Left lung (tissue), 14 donors: ENCODE measurements at places on chromosomes 6 and 20. TPM values are rescaled to one million over a fixed set of nuclear protein-coding genes. Genes with fewer than 3 reads are reported as not detected.

DNA sequence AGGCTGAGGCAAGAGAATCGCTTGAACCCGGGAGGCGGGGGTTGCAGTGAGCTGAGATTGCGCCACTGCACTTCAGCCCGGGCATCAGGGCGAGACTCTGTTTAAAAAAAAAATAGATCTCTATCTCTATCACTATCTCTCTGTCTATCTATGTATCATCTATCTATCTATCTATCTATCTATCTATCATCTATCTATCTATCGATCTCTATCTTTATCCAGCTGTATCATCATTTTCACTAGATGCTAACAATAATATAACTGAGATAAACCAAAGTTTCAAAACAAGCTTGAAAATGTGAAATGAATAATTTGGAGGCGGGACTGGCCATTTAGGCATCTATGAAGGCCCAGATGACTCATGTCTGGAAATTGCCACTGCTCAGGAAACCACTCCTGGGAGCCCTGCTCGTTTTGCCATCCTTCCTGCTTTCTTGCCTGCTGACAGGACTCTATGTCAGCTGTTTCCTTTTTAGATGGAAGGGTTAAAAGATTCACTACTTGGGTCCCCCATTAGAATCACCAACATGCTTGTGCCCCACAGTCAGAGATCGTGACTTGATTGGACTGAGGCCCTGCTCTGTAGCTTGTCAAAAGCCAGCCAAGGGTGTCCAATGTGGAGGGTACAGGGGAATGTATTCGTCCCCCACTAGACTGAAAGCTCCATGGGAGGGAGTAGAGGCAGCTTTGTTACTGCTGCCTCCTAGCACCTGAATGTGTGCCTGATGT lies 61.7 kb downstream of the UTRN start:
- no peak for DNase-seq
- H3K4me3 ChIP-seq: no peak overlapping the region
- no peaks in the 10 kb centered on the region for H3K36me3 ChIP-seq
- H3K4me1 ChIP-seq: peaks cover 100% of the 10 kb centered on the region
- H3K27ac ChIP-seq: peak overlapping the region; percentile 80

GRCh38 chr20:47354464-47354713 lies 2.1 kb downstream of the ZMYND8 start:
- H3K27ac ChIP-seq: peak overlapping the region; percentile 98
- H3K27me3 ChIP-seq: no peaks in the 10 kb centered on the region
- no peak for DNase-seq
- H3K4me1 ChIP-seq: peaks cover 100% of the 10 kb centered on the region
- H3K36me3 ChIP-seq: no peaks in the 10 kb centered on the region

DNA sequence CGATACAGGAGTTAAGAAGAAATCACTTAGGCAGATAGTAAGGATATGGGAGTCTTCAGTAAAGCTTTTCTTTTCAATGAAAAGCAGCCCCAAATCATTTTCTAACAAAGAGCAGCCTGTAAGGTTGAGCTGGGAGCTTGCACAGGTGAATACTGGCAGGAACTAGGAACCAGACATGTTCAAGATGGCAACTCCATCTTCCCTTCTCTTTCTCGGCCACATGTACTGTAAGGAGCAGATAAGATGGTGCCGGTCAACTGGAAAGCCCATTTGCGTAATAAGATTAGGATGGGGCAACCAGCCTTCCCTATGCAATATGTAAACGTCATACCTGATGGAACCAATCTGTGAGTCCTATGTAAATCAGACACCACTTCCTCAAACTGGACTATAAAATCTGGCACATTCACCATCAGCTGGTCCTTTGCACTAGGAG lies 46.2 kb upstream of the RNGTT start:
- peak overlapping the region; percentile 15 for H3K27ac ChIP-seq
- H3K4me3 ChIP-seq: no peak overlapping the region
- no peaks in the 10 kb centered on the region for H3K4me1 ChIP-seq
- H3K36me3 ChIP-seq: no peaks in the 10 kb centered on the region

DNA sequence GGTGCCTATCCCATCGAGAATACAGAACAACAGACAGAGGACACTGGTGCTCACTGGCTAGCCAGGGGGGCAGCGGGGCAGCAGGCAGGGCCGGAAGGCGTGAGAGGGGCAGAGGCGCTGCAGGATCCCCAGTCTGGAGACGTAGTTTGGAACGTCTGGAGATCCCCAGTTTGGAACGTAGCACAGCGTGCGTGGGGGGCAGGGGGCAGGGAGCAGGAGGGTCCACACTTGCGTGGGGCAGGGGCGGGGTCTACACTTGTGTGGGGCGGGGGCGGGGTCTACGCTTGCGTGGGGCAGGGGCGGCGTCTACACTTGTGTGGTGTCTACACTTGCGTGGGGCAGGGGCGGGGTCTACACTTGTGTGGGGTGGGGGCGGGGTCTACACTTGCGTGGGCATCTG lies 107.2 kb downstream of the DACT2 start:
- no peak overlapping the region for H3K27ac ChIP-seq
- H3K27me3 ChIP-seq: no peaks in the 10 kb centered on the region
- no peak for DNase-seq
- no peaks in the 10 kb centered on the region for H3K4me1 ChIP-seq
- H3K4me3 ChIP-seq: no peak overlapping the region

GRCh38 chr6:151004383-151005024 lies 139.0 kb downstream of the MTHFD1L start:
- peak; percentile 72 for DNase-seq
- peaks cover 32% of the 10 kb centered on the region for H3K4me1 ChIP-seq
- H3K27ac ChIP-seq: peak overlapping the region; percentile 80
- H3K4me3 ChIP-seq: no peak overlapping the region
- no peaks in the 10 kb centered on the region for H3K27me3 ChIP-seq
- H3K36me3 ChIP-seq: no peaks in the 10 kb centered on the region

DNA sequence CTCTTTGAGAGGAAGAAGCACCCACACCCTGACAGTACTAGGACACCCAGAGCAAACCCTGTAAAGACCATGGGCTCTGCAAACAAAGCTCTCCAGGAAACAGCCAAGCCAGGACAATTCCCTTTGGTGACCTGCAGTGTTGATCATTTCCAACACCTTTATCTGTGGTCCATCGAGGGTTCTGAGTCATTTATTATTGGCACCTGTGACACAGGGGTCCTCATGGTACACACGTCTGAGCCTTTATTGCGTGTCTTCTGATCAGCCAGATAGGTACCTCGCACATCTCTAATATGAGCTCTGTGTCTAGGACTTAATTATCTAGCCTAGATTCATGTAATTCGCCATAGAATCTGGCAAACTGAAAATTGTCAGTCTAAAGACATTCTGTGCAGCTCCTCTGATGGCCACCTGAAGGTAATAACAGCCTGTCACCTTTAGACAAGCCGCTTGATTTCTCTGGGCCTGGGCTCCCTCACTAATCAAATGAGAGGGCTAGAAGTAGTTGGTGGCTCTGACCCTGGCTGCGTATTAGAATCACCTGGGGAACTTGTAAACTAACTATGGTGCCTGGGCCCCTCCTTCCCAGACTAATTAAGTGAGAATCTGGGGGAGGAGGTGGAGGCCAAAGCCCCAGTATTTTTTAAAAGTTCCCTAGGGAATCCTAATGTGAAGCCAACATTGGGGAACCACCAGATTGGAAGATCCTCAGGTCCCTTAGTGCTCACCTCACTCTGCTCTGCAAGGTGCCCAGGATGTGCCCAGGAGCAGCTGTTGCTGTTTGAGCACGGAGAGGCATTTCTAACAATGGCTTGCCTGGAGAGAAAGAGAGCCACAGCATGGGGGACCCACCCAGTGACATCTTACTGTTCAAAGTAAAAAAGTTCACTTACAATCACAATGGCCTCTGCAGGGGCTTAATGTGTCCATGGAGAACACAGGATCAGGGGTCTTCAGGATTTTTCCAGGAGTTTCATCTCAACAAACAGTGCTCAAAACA lies 122.0 kb upstream of the ARID1B start:
- no peaks in the 10 kb centered on the region for H3K4me1 ChIP-seq
- no peaks in the 10 kb centered on the region for H3K36me3 ChIP-seq
- H3K4me3 ChIP-seq: no peak overlapping the region
- no peaks in the 10 kb centered on the region for H3K27me3 ChIP-seq

GRCh38 chr6:151409260-151409659 lies 17.9 kb upstream of the ZBTB2 start:
- H3K27me3 ChIP-seq: no peaks in the 10 kb centered on the region
- peaks cover 3% of the 10 kb centered on the region for H3K4me1 ChIP-seq
- no peak overlapping the region for H3K27ac ChIP-seq
- H3K36me3 ChIP-seq: no peaks in the 10 kb centered on the region
- no peak for DNase-seq

- no peaks in the 10 kb centered on the region for H3K36me3 ChIP-seq
- no peaks in the 10 kb centered on the region for H3K27me3 ChIP-seq
- DNase-seq: no peak
- H3K4me1 ChIP-seq: no peaks in the 10 kb centered on the region
- H3K4me3 ChIP-seq: no peak overlapping the region
- no peak overlapping the region for H3K27ac ChIP-seq
Observed at GRCh38 chr20:10807013-10807412, 133.2 kb upstream of the JAG1 start.

GRCh38 chr20:39825950-39826349 lies 863.1 kb downstream of the MAFB start:
- DNase-seq: no peak
- no peak overlapping the region for H3K4me3 ChIP-seq
- H3K27me3 ChIP-seq: no peaks in the 10 kb centered on the region

DNA sequence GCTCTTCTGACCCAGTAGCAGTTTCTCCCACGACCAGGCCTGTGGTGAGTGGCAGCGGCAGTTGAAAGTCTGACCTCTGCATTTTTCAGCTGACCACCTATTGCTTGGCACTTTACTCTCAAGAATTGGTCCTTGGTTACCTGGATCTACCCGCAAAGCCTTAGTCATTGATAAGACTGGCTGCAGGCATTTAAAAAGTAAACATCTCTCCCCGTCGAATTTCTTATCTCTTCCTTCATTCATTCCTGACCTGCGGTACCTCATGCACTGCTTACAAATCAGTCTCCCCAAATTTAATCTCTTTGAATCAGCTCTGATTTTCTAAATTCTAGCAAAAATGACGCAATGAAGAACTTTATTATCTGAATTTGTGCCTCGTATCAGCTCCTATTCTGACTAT lies 26.1 kb upstream of the IPCEF1 start:
- H3K4me3 ChIP-seq: no peak overlapping the region
- no peak overlapping the region for H3K27ac ChIP-seq
- no peak for DNase-seq
- no peaks in the 10 kb centered on the region for H3K4me1 ChIP-seq

DNA sequence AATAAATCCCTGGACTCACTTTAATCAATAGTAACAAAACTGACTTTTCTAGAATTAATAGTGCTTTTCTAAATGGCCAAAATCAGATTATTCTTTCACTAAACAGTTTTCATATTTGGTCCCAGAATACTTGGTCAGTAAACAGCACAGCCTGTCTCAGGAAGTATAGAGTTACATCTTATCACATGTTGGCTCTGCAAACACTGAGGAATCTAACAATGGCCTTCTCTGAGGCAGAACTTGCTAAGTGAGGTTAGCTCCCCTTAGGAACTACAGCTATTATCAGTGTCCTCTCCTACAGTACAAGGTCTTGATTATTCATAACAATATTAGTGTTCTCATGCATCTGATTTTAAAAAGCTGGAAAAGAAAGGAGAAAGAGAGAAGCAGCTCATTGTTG lies 1622.8 kb downstream of the HACE1 start:
- no peak overlapping the region for H3K27ac ChIP-seq
- H3K4me1 ChIP-seq: no peaks in the 10 kb centered on the region
- no peak for DNase-seq
- H3K27me3 ChIP-seq: no peaks in the 10 kb centered on the region
- H3K36me3 ChIP-seq: no peaks in the 10 kb centered on the region

DNA sequence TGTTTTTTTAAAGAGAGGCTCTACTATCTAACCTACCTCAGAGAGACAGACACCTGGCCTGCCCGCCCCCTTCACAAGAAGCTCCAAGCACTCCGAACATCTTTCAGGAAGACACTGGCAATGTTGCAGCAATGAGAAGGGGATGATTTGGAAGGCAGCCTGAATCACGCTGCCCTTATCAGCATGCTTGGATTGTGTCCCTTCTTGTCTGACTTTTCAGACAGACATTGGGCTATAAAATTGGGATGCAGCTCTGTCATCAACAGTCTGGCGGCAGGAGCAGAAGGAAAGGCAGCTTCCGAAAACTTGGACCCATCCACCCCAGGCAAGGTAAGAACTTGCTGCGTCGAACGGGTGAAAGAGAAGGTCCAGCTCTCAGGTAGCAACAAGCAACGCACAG lies 56.0 kb downstream of the CDK5RAP1 start:
- no peaks in the 10 kb centered on the region for H3K4me1 ChIP-seq
- H3K27ac ChIP-seq: no peak overlapping the region
- H3K4me3 ChIP-seq: no peak overlapping the region
- no peak for DNase-seq

DNA sequence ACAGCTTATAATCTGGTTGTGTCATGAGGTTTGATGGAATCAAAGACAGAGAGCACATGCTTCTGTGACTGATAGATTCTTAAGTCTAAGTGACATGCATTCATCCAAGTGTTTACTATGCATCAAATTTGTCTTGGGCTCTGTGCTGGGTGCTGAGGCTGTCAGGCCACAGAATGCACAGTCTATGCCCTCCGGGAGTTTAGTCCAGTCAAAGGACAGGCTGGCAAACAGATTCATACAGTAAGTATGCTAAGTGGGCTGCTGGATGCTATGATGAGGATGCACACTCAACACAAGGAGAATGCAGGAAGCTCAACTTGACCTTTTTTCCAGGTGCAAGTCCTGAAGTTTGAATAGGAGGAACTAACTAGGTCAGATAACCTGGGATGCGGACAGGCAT lies 146.7 kb downstream of the UST start:
- no peaks in the 10 kb centered on the region for H3K4me1 ChIP-seq
- H3K27ac ChIP-seq: no peak overlapping the region
- no peak for DNase-seq
- no peaks in the 10 kb centered on the region for H3K27me3 ChIP-seq
- H3K4me3 ChIP-seq: no peak overlapping the region

DNA sequence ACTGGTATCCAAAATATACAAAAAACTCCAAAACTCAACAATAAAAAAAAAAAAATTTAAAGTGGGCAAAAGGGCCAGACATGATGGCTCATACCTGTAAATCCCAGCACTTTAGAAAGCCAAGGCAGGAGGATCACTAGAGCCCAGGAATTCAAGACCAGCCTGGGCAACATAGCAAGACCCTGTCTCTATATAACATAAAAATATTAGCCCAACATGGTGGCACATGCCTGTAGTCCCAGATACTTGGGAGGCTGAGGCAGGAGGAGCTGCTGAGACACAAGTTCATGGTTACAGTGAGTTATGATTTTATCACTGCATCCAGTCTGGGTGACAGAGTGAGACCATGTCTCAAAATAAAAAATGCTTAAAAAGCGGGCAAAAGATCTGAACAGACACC lies 121.0 kb upstream of the BEND6 start:
- no peaks in the 10 kb centered on the region for H3K27me3 ChIP-seq
- H3K27ac ChIP-seq: no peak overlapping the region
- H3K4me3 ChIP-seq: no peak overlapping the region
- no peaks in the 10 kb centered on the region for H3K4me1 ChIP-seq

GRCh38 chr6:163457637-163458561 lies 43.4 kb downstream of the QKI start:
- H3K27me3 ChIP-seq: no peaks in the 10 kb centered on the region
- peak overlapping the region; percentile 57 for H3K27ac ChIP-seq
- DNase-seq: no peak

The MYCT1 gene
- 31.9 TPM for polyA plus RNA-seq

The MAP3K5 gene
- polyA plus RNA-seq: 7.5 TPM

The TULP1 gene
- 7.9 TPM for polyA plus RNA-seq

The NKX2-4 gene
- polyA plus RNA-seq: not detected

The LY6G6C gene
- 0.27 TPM for polyA plus RNA-seq

The RAET1E gene
- polyA plus RNA-seq: 0.50 TPM

The C6orf163 gene
- polyA plus RNA-seq: 6.0 TPM

The CST5 gene
- polyA plus RNA-seq: 0.25 TPM

The RAD21L1 gene
- polyA plus RNA-seq: not detected

The PRSS35 gene
- 56.4 TPM for polyA plus RNA-seq

The SPATA2 gene
- 9.0 TPM for polyA plus RNA-seq

The STMND1 gene
- 4.4 TPM for polyA plus RNA-seq

The ADTRP gene
- polyA plus RNA-seq: 0.65 TPM

The SPTLC3 gene
- polyA plus RNA-seq: 10.4 TPM

The TPBG gene
- polyA plus RNA-seq: 5.9 TPM

The OR2H1 gene
- polyA plus RNA-seq: not detected
